ENCODE measurements at places on chromosomes 3 and 15.

DNA sequence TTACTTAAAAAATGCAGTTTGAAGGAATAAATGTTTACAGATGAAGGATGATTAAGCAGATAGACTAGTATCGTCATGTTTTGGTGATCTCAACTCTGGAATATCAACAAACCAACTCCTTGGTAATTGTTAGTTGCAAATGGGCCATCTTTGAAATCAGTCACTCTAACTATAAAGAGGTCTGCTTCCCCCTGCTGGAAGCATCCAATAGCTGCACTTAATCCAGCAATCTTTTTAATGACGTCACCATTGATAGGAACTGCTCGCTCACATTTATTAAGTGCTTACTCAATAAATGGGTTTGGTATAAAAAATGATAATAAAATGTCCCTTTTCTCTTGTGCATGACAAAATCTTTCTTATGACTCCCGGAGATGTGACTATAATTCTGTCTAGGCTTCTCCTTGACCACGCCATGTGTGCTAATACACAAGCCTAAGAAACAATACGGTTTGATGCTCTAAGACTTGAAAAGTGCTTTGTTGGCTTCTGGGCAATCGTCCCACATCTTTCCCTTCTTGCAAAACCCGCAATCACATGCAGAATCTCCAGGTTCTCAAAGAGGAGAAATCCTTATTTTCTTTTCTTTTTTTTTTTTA, 227.6 kb upstream of the POU1F1 start:
- DNase-seq = no peak

GRCh38 chr3:13088028-13089006, 15.1 kb upstream of the IQSEC1 start:
- DNase-seq = no peak

- DNase-seq = peak; percentile 37
These were observed 59.2 kb upstream of the HERC1 start for GRCh38 chr15:63892794-63893441.

DNA sequence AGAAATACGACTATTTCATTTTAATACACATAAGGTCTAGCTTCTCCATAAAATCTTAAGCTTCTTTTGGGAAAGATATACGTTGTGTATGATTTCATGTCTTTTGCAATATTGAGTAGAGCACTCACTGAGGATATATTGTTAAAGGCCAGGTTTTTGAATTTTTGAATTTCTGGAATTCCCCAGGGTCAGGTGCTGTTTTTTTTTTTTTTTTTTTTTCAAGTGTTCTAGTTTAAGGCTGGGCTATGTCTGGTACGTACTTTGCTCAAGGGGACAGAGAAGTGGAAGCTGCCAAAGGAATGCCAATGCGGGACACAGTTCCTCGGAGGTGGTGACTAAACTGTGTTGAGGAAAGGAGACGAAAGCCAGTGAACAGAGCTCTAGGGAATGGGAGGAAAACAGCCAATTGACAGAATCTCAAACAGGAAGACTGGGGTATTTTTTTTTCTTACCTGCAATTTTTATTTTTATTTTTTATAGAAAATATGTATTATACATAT, 510.5 kb upstream of the CBLB start:
- no peak for DNase-seq
